PC-3 (cell line): ENCODE measurements at places on chromosomes 2 and 18. TPM values are rescaled to one million over a fixed set of nuclear protein-coding genes. Genes with fewer than 3 reads are reported as not detected.

GRCh38 chr2:23465936-23466335 is 81.0 kb downstream of the KLHL29 start:
- DNase-seq, result no peak

GRCh38 chr2:64262071-64262470 is 117.9 kb upstream of the PELI1 start:
- no peak for DNase-seq

GRCh38 chr2:149038442-149039212 is at the start of gene LYPD6B:
LYPD6B (plus strand) TSS chr2:149038699; CDS start chr2:149130949, 92,250 bp downstream.
- DNase-seq, result peak; percentile 63

DNA sequence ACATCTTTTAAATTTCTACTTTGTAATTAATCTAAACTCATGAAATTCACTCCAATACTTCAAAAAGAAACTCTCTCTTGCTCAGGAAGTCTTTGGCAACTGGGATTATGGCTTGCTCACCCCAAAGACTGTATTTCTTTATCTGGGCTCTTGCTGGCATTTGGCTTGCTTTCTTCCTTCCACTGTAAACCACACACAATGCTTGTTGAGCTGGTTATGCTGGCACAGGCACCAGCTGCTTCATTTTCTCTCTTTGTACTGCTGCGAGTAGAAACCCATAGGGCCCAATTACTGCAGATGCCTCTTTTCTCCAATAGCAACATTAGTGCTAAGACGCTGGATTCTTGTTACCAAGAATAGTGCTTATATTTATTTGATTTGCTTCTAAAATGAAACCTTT is 51.4 kb downstream of the SLC38A11 start:
- DNase-seq, result peak; percentile 9

DNA sequence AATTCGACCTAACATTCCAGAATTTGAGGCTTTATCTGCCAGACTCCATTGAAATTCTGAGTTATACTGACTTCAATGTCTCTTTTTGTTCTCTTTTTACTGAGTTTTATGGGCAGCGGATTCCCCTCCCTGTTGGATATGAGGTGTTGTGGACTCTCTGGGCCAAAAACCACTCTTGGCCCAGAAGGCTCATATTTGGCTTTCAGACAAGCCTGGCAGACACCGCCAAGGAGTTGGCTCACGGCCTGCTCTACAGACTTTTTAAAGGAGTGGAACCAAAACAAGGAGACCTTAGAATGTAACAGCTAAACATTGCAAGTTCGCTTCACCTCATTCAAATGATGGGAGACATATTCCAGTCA is 206.4 kb upstream of the NCKAP5 start:
- no peak for DNase-seq

- DNase-seq, result no peak
Observed at GRCh38 chr2:16774091-16774490, 108.5 kb upstream of the CYRIA start.

GRCh38 chr18:75714766-75715165 is 287.3 kb upstream of the SMIM21 start:
- DNase-seq, result no peak

DNA sequence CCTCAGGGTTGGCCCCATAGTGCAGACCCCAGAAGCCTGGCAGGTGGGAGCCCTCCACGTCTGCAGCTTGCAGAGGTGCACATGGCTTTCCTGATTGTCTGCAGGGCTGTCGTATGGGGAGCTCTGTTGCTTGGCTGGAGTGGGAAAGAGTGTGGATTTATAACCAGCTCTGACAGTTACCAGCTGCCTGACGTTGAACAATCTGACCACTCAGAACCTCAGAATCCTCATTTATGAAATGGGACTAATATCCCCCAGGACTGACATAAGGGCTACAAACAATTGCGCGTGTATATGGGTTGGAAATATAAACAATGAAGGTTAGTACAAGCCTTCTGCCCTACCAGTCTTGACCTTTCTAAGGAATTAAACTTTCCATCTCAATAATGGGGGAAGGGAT is 13.9 kb upstream of the PXDN start:
- DNase-seq, result no peak

- DNase-seq, result no peak
Observed at GRCh38 chr18:251572-251971, 16.3 kb downstream of the THOC1 start.

Gene ANKRD30B
- 0.35 and 0.51 TPM in 2 replicates for total RNA-seq

GRCh38 chr2:6955511-6956136 is 38.4 kb downstream of the RNF144A start:
- no peak for DNase-seq

- DNase-seq, result no peak
Observed at GRCh38 chr18:48340560-48340959, 68.6 kb downstream of the ZBTB7C start.

DNA sequence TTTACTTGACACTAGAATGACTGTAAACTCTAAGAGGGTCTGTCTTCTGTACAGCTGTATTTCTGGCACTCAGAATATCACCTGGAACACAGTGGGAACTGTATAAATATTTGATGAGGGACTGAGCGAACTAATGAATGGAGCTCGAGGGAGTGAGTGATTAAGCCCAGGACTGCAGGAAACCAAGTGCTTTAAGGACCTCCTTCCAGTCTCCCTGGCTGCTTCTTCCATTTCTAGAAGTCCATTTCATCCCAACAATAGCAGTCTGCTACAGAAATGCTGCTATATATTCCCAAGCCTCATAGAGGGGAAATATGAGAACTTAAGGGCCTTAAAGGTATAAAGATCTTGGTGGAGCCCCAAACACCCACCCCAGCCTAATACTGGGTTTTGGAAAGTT is 2.8 kb upstream of the IL1RL2 start:
- no peak for DNase-seq

GRCh38 chr2:104521247-104521646 is 332.7 kb upstream of the POU3F3 start:
- DNase-seq, result no peak

DNA sequence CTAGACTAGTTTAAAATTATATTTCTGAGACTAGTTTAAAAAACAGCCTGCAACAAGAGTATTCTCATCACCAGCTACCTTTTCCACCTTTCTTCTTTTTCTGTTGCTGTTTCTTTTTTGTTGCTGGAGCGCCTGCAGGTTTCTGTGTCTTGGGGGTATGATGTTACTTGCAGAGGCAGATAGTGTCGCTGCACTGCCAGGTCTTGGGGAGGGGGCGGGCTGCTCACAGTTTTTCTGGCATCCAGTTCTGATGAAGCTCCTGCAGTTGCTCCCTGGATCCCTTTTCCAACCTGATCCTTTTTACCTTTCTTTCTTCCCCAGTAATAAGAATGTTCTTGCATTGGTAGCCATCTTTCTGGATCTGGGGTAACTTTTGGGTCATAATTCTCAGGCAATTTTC is 8.0 kb upstream of the C18orf32 start:
- DNase-seq, result no peak

GRCh38 chr2:238567067-238567855 is 140.5 kb downstream of the ASB1 start:
- peak; percentile 6 for DNase-seq

Gene TPO
- not detected in 2 replicates for total RNA-seq

DNA sequence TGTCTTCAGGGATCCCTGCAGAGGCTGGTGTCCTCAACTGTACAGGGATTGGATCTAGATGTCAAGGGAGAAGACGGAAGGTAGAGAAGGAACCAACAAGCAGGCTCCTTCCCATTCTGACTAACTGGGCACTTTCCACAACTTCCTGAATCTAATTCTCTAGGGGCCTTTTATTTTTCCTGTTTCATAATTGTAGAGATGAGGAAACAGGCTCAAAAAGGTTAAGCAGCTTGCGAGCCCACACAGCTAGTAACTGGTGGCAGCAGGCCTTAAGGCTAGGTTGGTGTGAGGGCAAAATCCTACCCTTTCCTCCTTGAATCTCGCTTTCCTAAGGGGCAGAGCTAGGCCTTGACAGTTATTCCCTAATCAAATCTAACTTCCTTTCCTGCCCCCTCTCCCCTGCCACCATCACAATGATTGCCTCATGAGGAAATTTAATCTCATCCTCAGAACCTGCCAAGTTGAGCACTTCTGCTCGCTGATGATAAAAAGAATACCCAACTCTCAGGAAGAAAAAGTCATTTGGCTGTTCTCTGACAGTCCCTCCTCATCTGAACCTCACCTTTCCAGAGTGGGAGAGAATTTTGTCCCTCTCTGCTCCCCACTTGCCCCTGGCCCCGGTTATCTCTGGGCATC is 35.7 kb upstream of the POLE4 start:
- no peak for DNase-seq

DNA sequence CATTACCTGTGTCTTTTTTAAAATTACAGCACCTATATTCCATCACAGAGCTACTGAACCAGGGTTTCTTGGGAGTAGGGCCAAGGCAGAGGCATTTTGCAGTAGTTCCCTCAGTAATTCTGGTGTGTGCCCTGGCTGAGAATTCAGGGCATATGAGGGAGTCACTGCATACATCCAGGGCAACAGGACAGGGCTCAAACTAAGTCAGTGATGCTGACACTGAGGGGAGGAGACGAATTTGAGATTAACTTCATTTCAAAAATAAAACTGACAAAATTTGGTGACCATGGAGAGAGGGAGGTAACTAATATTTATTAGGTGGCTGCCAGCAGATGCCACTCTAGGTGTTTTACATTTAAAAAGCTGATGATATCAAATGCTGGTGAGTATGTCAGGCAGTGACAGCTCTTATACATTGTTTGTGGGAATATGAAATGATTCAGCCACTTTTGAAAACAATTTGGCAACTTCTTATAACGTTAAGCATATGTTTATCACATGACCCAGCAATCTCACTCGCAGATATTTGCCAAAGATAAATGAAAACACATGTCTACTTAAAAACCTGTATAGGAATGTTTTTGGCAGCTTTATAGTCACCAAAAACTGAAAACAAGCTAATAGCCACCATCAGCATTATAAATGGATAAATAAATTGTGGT is 20.3 kb downstream of the STRADB start:
- DNase-seq, result no peak

- DNase-seq, result peak; percentile 61
Observed at GRCh38 chr2:73290049-73290839, 3.1 kb downstream of the EGR4 start.

GRCh38 chr2:47019532-47019931 is 103.9 kb upstream of the MCFD2 start:
- no peak for DNase-seq

Gene CDH2
- total RNA-seq, result 34.0 and 39.2 TPM in 2 replicates

DNA sequence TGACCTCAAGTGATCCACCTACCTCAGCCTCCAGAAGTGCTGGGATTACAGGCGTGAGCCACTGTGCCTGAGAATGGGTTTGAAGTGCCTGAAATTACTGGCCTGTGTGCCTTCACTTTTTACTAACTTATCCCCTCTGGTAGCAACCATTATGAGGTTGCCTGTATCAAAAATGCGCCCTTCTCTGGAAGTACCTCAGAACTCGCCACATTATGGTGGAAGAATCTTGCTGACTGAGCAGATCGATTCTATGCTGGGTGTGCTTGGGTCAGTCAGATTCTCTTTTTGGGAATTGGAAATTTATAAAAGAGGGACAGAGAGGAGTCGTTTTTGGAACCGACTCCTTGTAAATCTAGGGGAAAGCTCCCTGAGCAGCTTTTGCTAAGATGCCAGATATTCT is 8.2 kb downstream of the LHCGR start:
- no peak for DNase-seq

DNA sequence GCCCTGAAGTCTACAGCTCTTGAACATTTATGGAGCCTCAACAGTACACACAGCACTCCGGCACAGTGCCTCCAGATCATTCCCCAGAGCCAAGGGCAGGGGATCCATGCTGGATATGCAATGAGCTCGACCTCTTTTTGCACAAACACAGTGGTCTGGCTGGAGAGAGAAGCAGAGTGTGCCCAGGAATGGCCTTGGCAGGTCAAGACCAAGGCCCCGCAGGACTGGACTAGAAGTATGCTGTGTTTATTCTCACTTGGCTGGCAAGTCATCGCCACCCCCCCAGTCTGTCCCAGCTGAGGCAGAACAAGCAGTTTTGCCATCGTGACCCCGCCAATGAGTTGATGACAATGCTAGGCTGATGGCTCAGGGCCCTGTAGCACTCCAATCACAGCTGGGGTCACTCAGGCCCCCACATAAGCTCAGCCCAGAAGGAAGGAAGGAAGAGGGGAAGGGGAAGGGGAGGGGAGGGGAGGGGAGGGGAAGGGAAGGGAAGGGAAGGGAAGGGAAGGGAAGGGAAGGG is 212.1 kb downstream of the TTC32 start:
- no peak for DNase-seq

DNA sequence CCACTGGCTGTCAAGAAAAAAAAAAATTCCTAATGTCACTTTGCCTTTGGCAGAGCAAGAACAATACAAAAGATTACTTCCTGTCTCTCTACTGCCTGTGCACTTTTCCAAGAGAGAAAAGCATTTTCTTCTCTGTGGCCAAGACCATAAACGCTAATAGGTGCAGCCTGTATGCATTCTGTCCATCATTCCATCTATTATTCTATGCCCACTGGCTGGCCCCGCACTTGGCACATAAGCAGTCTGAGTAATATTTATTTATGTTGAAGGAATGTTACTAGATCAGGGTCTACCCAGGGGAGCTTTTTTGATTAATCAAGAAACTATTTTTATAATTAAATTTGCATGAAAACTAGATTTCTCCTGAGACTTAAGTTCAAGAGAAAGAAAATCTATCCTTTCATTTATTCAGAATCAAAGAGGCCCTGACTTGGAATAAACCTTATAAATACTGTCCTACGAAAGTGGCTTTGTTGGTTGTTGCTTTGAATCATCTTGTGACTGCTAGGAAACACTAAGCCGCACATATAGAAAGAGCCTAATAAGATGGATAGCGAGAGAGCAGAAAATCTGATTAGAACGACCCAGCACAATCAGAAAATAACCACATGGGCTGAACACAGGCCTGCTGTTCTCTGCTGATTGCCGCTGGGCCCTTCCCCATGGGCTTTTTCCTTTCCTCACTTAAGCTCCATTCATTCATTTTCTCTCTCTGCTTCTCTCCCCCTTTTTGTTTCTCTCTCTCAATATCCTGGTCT is 59.4 kb downstream of the MMADHC start:
- peak; percentile 52 for DNase-seq

Gene LINC00305
- not detected in 2 replicates for total RNA-seq

DNA sequence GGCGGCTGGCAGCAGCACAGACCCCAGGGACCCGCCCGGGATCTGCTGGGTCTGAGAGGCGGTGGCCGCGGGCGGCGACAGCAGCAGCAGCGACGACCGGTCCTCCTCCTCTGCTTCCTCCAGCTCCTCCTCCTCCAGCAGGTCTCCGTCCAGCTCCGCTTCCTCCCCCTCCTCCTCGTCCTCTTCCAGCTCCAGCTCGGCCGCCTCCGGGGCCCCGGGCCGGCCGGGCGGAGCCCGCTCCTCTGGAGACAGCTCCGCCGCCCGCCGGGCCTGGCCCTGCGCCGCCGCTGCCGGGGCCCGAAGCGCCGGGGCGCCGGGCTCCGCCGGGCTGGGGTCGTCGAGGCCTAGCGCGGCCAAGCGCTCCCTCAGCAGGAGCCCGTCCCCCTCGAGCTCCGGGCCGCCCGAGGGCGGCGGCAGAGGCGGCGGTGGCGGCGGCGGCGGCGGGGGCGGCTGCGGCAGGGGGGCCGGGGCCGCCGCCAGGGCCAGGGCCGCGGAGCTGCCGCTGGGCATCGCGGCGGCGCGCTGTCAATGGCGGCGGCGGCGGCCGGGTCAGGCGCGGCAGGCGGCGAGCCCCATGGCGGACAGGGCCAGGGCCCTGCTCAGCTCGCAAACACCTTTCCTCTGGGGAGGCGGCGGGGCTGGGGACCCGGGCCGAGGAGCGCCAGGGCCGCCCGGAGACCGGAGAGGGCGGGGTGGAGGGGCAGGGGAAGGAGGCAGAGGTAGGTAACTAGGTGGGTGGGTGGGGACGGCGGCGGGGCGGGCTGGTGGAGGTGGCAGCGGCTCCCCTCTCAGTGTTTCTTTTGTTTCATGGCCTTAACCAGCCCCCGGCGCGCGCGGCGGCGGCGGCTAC is 445 bp downstream of the MEX3C start:
- DNase-seq, result no peak
